Germinal center (tissue), 1 donor: ENCODE measurements at places on chromosomes 4 and X.

DNA sequence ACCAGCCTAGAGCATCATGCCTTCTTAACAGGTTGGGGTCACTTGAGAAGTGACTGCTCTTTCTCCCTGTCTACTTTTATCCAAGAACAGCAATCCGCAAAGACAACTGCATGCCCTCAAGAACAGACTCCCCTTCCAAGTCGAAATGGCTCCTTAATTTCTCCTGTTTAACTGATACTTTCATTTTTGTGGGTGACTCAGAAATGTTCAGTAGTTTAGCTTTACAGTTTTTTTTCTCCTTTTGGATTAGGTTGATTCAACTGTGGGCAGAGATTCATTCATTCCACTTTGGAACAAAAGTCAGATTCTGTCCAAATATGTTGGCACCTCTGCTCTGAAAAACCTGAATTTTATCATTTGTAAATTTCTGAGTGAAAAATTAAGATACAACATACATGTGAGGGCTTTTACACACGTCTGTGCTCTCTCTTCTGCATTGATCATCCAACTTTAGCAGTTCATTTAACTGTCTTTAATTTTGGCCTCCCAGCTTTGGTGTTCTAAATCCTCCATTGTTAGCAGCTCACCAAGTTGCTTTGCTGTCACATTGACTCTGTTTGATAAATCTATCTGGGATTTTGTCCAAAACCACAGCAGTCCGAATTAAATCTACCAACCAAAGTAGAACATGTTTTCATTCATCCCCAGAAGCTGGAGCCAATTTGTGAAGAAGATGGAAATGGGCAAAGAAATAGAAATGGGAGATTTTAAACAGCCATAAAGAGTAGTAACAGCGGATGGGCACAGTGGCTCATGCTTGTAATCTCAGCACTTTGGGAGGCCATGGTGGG, 50.0 kb downstream of the HOPX start:
- no peak for DNase-seq

GRCh38 chr4:165009493-165010227, 22.1 kb upstream of the TRIM60 start:
- DNase-seq: no peak

DNA sequence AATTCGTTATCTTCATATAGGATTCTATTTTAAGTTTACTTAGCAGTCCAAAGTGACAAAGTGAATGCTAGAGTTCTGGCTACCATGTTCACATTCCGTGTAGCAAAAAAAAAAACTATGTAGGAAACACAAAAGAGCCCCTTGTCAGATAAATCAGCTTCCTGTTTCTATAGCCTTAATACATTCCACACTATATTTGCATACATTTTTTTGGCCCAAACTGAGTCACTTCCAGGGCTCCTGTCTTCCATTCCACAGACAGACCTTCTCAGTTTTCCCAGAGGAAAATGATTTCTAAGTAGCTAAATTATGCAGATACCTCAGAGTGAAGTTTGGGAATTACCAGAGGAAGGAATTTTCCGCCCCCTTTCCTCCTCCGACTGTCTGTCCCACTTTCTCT, 841.9 kb upstream of the HS3ST1 start:
- no peak for DNase-seq

DNA sequence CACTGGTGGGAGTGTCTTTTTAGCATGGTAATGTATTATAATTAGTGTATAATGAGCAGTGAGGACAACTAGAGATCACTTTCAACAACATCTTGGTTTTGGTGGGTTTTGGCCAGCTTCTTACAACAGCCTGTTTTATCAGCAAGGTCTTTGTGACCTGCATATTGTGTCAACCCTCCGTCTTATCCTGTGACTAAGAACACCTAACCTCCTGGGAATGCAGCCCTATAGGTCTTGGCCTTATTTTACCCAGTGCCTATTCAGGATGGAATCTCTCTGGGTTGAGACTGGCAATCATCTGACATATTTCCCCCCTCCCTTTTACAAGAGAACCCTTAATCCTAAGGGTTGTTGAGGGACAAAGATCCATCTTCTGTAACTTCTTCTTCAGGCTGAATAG, 21.9 kb upstream of the ADH4 start:
- no peak for DNase-seq

GRCh38 chrX:80388206-80388605, 32.0 kb upstream of the TENT5D start:
- no peak for DNase-seq

- no peak for DNase-seq
These were observed 276.7 kb downstream of the DCTD start for GRCh38 chr4:182640491-182640890.

- no peak for DNase-seq
These were observed 61.0 kb downstream of the CHST7 start for GRCh38 chrX:46634577-46634976.
